H1 (cell line): ENCODE measurements at places on chromosomes 3 and 15. TPM values are rescaled to one million over a fixed set of nuclear protein-coding genes. Genes with fewer than 3 reads are reported as not detected.

- DNase-seq = no peak
Observed at GRCh38 chr15:70213794-70214193, 116.1 kb upstream of the TLE3 start.

The FLNB gene
- 72.2 and 72.3 TPM in 2 replicates for polyA plus RNA-seq

DNA sequence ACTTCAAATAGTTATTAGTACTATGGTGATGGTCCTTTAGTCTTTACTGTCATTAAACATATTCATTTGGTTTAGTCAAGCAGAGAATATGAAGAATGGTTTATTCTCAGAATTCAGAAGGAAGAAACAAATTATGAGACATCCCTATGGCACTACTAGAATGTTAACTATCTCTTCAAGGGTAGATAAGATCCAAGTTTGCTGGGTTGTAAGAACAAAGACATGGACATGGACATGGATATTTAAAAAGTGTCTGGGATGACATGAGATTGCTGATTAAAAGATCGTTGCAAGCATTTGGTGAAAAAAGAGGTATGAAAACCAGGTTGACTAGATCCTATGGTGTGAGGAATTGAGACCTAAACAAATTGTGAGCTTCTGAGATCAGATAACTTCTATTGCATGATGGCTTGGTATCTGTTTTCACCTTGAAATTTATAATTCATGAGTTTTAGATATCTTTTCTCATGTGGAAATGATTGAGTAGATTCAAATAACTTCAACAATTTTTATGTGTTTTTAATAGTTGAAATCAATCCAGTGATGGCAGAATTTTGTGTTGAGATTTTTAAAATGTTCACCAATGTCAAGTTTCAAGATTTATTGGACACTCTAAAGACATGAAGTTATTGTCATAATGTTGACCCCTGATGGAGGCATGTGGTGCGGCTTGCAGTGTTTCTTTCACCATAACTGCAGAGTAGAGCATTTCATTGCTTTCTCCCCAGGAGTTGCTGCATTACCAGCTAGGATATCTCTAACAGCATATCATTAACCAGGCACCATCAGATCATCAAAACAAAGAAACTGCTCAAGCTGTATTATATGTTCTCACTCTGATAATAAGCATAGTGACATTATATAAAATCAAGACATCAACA lies 72.6 kb downstream of the NAALADL2 start:
- DNase-seq = no peak

DNA sequence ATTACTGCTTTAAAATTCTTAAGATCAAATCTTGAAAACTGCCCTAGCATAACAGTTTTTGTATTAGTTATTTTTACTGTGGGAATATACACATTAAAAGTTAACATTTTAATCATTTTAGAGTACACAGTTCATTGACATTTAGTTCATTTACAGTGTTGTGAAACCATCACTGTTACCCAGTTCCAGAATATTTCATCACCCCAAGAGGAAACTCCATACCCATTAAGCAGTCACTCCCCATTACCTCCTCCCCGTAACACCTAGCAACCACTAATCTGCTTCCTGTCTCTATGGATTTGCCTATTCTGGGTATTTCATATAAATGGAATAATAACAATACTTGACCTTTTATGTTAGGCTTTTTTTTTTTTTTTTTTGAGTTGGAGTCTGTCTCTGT lies 164.1 kb upstream of the LRRFIP2 start:
- DNase-seq = no peak

The KNG1 gene
- polyA plus RNA-seq = 0.05 TPM in 1 of 2 replicates, not detected in the other

The GHSR gene
- polyA plus RNA-seq = not detected in 2 replicates

The CIP2A gene
- 11.2 and 11.9 TPM in 2 replicates for polyA plus RNA-seq

The SPESP1 gene
- not detected in 2 replicates for polyA plus RNA-seq

DNA sequence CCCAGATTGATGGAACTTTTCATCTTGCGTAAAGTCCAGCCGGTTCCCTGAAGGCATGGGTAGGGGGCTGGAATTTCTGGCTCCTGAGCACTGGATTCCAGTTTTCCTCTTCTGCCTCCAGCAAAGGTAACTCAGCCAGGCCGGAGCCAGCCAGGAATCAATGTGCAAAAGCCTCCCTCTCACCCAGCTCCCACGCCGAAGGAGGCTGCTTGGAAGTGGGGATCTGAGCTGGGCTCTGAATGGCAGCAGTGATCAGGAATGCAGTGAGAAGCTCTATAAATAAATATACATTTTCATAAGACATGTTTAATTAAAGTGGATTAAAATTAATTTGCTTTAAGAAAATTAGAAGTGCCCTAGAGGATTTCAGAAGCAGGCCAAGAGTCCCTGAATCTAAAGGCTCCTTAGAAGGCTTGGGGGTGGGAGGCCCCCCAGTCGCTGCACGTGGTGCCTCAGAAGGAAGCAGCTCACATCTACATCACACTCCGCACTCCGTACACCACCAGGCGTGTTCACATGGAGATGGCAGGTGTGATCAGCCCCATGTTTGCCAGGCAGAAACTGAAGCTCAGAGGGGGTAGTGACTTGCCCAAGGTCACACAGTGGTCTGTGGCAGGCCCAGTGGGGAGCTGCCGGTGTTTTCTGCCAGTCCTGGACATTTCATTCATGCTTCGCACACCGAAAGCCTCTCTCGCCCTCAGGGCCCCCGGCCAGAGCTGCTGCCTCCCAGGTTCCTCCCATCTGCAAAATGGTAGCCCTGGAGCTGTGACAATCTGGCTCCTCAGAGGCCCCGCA lies 148.6 kb upstream of the LINGO1 start:
- DNase-seq = no peak
